Fibroblast of skin of right quadriceps (primary cell): ENCODE measurements at places on chromosomes 2 and 18.
A peak's percentile ranks its signal among the peaks of the same experiment; 100 is the strongest.

- no peak for DNase-seq
Measured at GRCh38 chr2:98160554-98160953, 73.6 kb downstream of the VWA3B start.

DNA sequence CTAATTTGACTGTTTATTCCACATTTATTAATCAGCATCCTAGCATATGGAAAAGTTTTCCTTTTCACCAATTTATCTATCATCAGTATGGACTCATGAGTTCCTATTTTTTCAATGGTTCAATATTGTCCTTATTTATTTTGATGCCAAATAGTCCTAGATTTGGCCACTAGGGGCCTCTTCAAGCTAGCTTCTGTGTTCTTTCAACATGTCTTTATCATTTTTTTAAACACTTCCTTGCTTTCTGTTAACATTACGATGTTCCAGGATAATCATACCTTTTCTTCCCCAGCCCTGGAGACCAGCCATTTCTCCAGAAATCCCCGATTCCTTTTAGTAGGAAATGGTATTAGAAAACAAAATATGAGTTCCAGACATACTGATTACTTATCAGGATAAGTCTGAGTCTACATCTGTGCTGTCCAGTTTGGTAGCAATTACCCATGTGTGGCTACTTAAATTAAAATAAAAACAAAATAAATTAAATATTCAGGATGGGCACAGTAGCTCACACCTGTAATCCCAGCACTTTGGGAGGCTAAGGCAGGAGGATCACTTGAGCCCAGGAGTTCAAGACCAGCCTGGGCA is 70.6 kb downstream of the RPE start:
- DNase-seq, result peak; percentile 31

- peak; percentile 99 for DNase-seq
Measured at GRCh38 chr2:75100011-75100800, 99.1 kb downstream of the TACR1 start.

- peak; percentile 67 for DNase-seq
Measured at GRCh38 chr2:42196403-42197267, 27.5 kb downstream of the EML4 start.

- DNase-seq, result no peak
Measured at GRCh38 chr2:180905002-180905401, 75.4 kb upstream of the UBE2E3 start.

GRCh38 chr18:52764316-52764715 is 424.3 kb downstream of the DCC start:
- no peak for DNase-seq
